HAP-1 (cell line): ENCODE measurements at places on chromosomes 12 and 14.

DNA sequence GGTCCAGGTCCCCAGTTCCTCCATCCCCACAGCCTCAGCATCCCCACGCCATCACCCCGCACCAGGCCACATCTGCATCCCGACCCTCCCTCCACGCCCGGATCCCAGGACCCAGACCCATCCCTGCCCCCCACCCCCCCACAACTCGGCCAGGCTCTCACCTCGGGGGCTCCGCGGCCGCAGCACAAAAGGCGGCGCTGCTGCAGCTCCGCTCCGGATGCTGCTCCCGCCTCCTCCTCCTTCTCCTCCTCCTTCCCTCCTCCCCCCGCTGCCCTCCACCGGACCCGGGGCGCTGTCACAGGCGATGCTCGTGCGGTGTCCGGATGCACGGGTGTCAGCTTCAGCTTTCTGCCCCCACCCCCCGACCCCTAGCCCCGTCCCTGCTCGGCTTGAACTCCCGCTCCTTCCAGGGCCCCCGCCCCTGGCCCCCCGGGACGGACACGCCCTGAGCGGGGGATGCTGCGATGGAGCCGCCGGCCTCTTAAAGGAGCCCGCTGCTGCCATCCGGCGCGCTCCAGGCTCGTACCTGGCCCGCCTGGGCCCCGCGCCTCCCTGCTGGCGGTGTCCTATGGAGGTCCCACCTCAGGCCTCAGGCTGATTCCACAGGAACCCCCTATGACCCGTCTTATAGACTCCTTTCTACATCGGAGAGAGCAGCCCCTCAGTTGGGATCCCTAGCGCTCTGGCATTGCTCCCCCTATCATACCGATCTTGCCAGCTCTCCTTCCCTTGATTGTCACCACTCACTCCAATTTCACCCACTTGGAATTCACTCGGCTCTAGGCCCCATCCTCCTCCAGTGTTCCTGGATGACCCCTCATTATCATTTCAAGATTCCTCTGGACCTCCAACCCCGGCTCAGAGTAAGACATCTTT, at the start of gene MAP3K12:
TSS of gene MAP3K12 (minus strand) at position 193 of the 876 bp plus-strand sequence. CDS start 12,067 bp downstream, outside the sequence.
- peak; percentile 48 for DNase-seq

DNA sequence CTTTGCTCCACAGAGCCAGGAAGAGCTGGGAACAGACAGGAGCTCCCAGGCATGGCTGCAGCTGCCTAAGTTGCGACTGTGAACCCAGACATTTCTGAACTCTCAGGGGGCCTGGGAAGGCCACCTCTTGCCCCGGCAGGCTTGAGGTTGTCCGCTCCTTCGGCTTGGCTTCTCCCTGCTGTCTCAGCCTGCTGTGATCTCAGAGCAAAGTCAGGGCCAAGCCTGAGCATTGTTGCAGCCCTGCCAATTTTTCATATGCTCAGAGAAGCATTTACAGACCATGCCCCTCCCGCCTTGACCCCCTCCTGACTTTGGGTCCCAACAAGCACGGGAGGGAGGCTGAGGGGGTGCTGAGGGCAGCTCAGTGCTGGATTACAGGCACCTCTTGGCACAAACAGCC, 1439.1 kb upstream of the FLRT2 start:
- DNase-seq = no peak

DNA sequence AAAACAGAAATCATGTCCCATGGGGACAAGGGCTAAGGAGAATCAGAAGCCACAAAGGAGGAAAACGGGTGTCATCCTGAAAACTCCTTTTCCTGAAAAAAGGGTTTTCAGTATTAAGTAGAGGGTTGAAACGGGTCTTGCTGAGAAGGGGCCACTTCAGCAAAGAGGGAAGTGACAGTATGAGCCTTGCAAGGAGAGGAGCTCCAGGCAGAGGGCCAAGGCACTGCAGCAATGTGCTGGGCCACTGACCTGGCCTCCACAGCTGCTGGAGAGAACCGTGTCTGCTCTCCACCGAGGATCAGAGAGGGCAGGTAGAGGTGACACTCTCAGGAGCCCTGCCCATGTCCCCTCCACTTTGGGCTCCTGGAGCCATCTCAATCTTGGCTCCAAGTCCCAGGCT, 103.3 kb downstream of the NCOR2 start:
- DNase-seq = no peak

GRCh38 chr14:59123975-59124374, 64.5 kb upstream of the DAAM1 start:
- DNase-seq = no peak

DNA sequence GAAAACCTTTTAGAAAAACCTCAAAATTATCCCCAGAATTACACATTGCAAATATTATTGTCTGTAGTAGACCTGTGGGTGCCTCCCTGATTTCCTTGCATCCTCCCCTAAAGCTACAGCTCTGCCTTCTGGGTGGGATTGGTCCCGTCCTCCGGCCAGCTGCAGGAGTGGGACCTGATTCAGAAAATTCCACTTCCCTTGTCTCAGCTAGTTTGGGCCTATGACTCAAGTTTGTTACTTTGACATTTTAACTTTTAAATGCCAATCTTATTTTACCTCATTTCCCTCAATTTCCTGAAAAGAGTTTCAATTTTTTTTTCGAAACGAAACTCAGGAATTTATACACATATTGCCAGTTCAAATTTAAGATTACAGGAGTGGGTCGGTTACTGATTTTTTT, 13.2 kb upstream of the SLC41A2 start:
- DNase-seq = no peak

DNA sequence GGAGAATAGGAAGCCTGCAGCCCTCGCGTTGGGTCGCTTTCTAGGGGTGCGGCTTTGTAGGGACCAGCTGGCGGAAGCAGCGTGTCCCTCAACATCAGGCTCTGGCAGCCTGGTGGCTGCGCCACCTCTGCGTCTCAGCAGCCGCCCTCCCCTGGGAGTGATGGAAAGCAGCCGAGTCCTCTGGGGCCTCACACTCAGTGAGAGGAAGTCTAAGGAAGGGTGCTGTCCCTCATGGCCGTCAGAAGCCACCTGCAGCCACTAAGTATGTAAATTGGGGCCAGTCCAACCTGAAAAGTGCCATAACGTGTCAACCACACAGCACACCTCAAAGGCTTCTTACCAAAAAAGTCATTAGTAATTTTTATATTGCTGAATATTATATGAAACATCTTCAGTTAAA, 80.3 kb downstream of the WDR20 start:
- no peak for DNase-seq

GRCh38 chr12:2387103-2387834, 334.5 kb downstream of the CACNA1C start:
- no peak for DNase-seq

GRCh38 chr14:104977681-104978653, at the start of gene AHNAK2:
Gene AHNAK2 (minus strand): TSS chr14:104978374. CDS start chr14:104978237, 137 bp downstream.
- DNase-seq = peak; percentile 93

GRCh38 chr12:16034136-16034817, 123.1 kb downstream of the DERA start:
- DNase-seq = no peak

DNA sequence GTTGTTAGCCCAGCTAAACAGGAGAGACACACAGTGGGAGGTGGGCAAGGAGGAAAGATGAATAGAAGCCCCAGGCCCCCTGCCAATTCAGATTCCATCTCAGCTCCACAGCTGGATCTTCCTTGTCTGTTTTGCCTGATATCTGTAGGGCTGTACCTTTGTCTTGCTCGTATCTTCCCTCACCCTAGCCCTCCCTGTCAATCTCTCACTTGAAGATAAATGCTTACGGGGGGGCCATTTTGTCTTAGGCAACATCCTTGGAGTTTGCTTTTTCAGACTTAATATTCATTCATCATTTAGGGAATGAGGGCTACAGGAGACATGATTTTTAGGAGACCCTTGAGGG, 2.4 kb downstream of the KIF5A start:
- DNase-seq = no peak

DNA sequence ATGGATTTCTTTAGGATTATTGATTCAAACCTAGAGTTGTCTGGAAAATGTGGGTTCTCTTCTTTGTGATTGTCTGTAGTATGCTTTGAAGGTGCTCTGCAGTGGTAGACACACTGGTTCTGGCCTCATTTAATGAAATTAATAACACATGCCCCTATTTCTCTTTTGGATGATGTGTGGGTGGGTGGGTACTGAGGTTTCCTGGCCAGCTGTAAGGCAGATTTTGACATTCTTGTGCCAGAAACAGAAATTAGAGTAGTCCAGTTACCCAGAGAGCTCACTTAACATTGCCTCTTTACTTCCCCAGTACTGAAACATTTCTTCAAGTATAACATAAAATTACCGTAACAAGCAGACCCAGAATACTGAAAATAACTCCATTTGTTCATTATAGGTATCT, 14.4 kb downstream of the TSFM start:
- DNase-seq = no peak

DNA sequence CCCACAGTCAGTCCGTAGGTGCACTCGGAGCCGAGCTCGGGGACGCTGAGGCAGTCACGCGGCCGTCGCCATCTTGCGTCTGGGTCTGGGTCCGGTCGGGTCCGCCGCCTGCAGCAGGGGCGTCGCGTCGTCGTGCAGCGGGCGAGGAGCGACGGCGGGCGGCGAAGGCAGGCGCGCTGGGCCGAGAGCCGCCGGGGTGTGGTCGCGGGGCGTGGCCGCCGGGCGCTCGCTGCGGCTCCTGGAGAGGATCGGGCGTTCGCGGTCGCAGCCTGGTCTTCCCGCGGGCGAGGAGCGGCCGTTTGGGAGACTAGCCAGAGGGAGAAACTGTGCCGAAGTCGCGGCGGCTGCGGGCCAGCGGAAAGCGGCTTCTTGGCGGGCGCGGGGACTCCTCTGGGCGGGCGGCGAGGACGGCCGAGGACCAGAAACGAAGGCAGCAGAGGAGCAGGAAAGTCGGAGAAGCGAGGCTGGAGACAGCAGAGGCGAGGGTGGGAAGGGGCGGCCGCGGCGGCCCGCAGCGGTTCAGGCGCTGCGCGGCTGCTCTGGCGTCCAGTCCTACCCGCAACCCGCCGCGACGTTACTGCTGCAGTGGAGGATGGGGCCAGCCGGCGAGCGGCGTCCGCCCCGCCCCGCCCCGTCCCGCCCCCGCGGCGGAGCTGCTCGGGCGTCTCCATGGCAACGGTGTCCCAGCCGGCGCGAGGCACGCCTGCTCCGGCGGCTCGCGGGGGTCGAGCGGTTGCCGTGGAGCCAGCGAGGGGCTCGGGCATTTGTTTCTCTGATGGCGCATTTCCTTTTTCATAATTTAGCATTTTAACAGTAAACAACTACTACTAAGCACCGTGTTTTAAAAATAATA, at the start of gene PNMA1:
TSS of gene PNMA1 (minus strand) at position 582 of the 853 bp plus-strand sequence. CDS start 745 bp downstream, outside the sequence.
- DNase-seq = peak; percentile 80

- no peak for DNase-seq
These were observed 672.7 kb downstream of the TMEM121 start for GRCh38 chr14:106199097-106199496.

DNA sequence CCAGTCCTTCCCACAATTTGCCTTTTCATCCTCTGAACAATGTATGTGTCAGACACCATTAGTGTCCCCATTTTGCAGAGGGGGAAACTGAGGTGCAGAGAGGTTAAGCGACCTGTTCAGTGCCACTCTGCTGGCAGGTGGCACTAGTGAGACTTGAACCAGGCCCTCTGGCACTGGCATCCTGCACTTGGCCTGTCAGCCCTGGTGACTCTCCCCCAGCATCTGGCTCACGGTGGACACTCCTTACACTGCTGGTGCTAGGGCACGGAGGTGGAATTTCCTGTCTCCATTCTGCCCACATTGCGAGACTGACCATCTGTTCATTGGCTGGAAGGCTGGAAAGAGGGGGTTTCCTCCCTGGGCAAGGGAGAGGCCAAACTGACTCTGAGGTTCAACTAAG, 48.7 kb downstream of the CCNK start:
- DNase-seq = no peak

DNA sequence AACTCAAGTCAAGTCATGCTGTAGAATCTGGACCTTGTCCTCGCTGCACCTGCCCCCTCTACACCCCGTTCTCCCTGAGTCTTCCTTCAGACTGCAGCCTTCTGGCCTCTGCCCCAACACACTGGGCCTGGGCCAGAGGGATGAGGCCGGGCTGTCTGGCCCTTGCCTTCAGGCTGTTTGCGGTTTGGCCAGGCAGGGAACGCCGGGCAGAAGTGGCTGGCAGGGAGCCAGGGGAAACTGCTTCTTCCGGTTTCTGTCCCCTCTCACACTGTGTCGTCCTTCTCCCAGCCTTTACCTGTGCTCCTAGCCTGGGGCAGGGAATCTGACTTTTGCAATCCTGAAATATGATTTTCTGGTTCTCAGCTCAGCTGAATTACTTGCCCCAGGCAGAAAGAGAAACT, 13.5 kb downstream of the DGLUCY start:
- DNase-seq = no peak

- DNase-seq = no peak
These were observed 13.9 kb upstream of the LGR5 start for GRCh38 chr12:71425568-71426299.

DNA sequence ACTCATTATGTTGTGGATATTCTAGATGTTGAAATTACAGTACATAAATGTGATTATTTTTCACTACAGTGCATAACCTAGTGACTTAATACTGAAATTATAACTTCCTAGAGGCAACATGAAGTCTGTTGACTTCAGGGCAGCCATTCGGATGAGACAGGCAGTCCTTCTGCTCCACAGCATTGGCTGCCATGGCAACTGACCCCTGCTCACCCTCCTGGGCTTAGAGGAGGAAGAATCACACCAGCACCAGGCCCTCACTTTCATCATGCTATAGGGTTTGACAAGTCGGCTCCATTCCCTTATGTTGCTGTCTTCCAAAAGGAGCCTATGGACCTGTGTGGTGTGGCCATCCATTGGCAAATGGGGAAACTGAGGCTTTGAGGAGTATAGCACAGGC, 233.5 kb upstream of the TMEM132C start:
- DNase-seq = no peak

GRCh38 chr14:50943261-50943942, 881 bp downstream of the PYGL start:
- DNase-seq = peak; percentile 70

- DNase-seq = no peak
These were observed 135.8 kb upstream of the PLXNC1 start for GRCh38 chr12:94012590-94012989.

- DNase-seq = peak; percentile 4
These were observed 307.1 kb downstream of the RPL10L start for GRCh38 chr14:46344327-46344937.

- no peak for DNase-seq
These were observed 90.2 kb upstream of the USP44 start for GRCh38 chr12:95641299-95641952.

DNA sequence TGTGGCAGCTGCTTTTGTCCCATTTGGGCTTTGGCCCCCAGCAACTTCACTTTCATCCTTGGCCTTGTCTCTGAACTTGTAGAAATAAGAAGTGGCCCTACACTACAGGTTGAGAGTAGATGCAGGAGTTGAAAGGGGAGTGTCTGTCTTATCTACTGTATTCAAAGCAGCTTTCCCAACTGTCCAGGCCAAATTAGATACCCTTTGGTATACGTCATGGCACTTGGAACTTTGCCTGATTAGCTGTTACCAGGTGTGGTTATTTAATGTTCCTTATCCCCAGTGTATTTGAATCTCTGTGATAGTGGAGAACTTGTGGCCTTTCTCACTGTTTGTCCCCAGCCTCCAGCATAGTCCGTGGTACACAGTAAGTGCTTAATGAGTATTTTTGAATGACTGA, 33.5 kb downstream of the SUDS3 start:
- no peak for DNase-seq

- no peak for DNase-seq
These were observed 57.9 kb downstream of the ANO6 start for GRCh38 chr12:45273717-45274271.
